NB4 (cell line): ENCODE measurements at places on chromosomes 6 and 20.

- no peak for DNase-seq
Observed at GRCh38 chr20:5608104-5608441, 142.1 kb upstream of the SHLD1 start.

GRCh38 chr6:22045261-22045912 is 251.4 kb downstream of the PRL start:
- DNase-seq: no peak

- no peak for DNase-seq
Observed at GRCh38 chr6:156279261-156279969, 497.8 kb upstream of the ARID1B start.

GRCh38 chr6:82083646-82084045 is 163.9 kb downstream of the IBTK start:
- no peak for DNase-seq

DNA sequence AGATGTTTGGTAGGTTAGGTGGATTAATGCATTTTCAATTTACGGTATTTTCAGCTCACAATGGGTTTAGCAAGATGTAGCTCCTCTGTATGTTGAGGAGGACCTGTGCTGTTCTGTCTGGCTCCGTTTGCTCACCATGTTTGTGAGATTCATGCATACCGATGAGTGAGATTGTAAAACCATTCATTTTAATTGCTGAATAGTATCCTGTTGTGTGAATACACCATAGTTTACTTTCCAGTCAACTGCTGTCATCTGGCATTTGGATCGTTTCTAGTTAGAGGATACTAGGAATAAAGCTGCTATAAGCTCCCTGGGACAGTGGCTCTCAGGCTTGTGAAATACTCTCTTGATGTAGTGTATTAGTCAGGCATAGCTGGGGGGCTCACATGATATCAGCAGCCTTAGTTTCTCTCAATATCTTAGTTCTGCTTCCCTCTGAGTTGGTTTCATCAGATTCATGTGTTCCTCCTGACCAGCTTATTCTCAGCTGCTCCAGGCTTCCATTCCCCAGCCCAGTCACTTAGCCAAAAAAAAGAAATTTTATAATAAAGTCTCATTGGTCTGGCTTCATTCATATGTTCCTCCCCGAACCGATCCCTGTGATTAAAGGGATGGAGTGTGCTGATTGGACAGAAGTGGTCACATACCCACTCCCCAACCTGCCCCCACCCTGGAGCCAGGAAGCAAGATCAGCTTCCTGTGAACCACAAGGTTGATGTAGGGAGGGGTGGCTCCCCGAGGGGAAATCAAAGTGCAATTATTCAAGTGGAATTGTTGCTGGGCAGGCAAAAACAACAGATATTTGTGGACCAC is 10.9 kb upstream of the B4GALT5 start:
- DNase-seq: peak; percentile 87

GRCh38 chr6:119274197-119274595 is 75.4 kb downstream of the MAN1A1 start:
- DNase-seq: no peak

- no peak for DNase-seq
Observed at GRCh38 chr20:47111576-47111975, 216.9 kb downstream of the EYA2 start.

DNA sequence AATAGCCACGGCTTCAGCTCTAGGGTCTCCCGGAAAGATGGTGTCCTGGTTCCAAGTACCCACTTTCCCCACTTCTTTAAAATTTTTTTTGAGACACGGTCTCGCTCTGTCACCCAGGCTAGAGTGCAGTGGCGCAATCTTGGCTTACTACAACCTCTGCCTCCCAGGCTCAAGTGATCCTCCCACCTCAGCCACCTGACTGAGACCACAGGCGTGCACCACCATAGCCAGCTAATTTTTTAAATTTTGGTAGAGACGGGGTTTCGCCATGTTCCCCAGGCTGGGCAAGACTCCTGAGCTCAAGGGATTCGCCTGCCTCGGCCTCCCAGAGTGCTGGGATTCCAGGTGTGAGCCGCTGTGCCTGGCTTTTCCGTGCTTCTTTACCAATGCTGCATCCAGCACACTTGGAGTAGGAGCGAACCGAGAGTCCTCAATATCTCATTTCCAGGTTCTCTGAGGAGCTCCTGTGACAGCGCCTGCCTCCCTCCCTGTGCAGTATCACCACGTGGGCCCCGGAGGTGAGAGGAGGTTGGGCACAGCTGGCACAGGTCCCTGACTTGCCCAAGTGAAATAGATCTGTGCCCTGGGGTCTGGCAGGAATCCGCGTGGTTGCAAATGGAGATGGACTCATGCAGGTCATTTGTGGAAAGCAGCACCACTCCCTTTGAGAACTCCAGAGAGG is 37.3 kb downstream of the EZR start:
- no peak for DNase-seq

DNA sequence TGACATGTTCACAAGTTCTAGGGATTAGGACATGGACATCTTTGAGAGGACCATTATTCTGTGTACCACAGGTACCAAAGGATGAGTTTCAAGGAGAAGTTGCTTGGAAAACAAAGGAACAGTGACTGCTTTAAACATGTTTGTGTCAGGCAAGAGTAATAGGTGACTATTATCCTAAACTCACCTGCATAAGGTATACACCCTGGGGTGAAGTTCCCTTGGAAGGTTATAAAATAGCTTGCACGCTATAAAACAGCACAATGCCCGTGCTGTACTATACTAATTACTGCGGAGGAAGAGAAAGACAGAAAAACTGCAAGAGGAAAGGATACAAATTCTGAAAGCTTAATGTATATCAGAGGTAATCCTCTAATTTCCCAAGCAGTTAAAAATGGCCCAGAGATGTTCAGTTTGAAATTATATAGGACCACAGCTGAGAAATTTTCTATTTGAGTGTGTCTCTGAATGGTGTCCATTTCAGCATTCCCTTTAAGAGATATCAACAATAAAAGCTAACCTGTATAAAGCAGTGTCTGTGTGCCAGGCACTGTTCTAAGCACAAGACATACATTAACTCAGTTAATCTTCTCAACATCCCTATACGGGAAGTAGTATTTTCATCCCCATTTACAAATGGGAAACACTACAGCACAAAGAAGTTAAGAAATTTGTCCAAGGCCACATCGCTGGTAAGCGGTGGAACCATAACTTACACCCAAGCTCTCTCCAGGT is 19.7 kb downstream of the TBC1D32 start:
- no peak for DNase-seq

GRCh38 chr6:33689879-33690278 is 21.6 kb downstream of the UQCC2 start:
- DNase-seq: no peak

DNA sequence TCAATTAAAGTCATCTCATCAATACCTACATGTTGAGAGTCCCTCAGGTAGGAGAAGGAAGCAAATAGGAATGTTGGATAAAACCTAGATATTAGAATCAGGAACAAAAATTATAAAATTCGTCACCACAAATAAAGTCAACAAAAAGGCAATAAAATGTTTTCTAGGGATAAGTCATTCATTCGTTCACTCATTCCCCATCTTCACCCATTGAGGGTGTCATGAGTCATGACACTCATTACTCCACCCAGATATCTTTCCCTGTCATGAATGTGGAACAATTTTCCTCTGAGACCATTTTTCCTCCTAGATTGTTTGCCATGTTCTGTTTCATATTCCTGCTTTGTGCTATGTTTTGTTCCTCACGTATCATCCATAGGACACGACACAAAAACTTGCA is 50.9 kb upstream of the OLIG3 start:
- no peak for DNase-seq

DNA sequence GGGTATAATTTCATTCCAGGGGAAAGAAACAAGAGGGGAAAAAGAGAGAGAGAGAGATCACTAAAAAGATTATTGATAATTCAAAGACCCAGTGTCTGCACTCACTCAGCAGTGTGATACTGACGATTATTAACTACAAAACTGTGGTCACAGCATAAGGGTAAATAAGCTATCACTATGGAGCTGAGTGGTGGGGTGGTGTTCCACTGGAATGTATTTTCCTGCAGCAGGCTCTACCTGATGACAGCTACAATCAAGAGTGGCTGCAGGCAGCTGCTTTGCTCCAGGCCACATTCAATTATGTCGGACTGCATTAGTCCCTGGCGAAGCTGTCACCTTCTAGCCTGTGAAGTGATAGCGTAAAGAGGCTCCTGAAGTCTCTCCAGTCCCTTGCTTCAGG is 122.2 kb upstream of the TFAP2D start:
- no peak for DNase-seq

- DNase-seq: no peak
Observed at GRCh38 chr20:56839786-56840185, 210.7 kb downstream of the TFAP2C start.

DNA sequence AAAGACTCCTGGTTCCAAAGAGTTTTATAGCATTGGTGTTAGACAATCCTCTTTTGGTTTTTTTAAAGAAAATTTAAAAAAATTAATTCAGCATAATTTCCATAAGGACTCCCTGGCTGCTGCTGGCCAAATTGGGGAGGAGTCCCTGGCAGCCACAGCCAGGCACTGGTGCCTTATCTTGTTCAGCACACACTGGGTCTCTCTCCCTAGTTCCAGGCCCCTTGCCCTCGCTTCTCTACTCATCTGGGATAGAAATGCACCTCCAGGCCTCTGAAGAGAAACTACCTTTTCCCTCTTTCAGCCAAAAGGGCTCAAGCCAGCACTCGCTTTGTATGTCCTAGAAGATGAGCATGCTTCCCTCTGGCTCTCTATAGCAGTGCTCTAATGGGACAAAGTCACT is 13.4 kb upstream of the MAPK13 start:
- no peak for DNase-seq
